PC-9 (cell line): ENCODE measurements at places on chromosomes 3 and 15. TPM values are rescaled to one million over a fixed set of nuclear protein-coding genes. Genes with fewer than 3 reads are reported as not detected.

The TMEM158 gene
- total RNA-seq: 7.5 and 11.9 TPM in 2 replicates

The CCDC54 gene
- total RNA-seq: not detected in 2 replicates

The CGNL1 gene
- 0.31 and 0.50 TPM in 2 replicates for total RNA-seq

The ZNF660 gene
- total RNA-seq: 1.0 and 1.2 TPM in 2 replicates

DNA sequence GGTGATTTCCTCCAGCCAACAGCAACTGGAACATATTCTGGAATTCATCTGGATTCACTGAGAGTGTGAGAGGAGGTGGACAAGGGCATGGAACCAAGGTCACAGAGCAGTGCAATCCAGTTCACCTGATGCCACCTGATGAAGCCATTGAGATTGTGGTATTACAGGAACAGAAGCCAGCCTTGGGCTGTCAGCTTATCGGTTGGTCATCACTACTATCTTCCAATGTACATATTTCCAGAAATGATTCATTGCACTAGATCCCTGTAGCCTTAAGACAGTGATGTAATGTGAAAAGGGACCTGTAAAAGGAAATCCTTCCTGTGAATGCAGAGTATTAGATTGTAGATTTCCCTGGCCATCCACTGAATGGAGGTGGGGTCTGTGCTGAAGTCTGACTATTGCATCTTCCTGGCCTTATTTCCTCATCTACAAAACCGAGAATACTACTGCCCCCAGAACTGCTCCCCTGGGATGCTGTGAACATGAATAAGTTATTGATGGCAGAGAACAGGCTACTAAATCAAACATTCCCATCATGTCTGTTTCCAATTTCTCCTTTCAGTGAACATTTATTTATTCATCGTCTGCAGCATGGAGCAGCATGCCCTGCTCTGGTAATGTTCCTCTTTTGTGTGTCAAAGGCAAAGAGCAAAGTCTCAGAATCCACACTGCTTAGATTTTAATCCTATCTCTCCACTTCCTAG is 47.4 kb upstream of the TPM1 start:
- no peaks in the 10 kb centered on the region for H3K27me3 ChIP-seq
- no peak overlapping the region for H3K4me3 ChIP-seq
- no peak for DNase-seq
- H3K36me3 ChIP-seq: no peaks in the 10 kb centered on the region
- no peak overlapping the region for H3K27ac ChIP-seq
- H3K4me1 ChIP-seq: peaks cover 41% of the 10 kb centered on the region

DNA sequence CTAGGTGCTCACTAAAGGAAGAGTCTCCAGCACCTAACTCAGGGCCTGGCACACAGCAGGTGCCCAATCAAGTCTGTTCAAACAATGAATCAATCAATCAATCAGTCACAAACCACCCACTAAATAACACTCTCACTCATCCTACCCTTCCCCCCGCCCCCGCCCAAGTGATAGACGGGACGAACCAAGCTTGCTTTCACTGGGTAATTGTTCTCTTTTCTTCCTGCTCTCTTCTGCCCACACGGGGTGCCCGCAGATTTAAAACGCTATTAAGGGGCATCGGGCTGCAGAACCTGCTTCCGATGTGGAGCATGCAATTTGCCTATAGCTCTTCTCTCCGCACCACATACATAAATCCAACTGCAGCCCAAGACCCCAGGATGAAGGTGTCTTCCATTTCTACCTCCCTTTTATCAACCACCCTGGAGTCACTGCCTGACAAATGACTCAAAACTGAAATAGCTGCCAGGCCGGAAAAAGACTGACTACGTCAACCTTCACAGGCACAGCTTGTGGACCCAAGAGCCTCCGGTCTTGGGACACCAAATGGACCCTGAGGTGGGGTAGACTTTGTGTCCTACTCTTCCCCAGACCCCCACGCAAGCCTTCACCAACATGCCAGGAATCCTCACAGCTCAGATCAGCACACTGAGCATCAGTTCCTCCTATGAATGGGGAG is 1.7 kb downstream of the KLHL25 start:
- no peaks in the 10 kb centered on the region for H3K36me3 ChIP-seq
- H3K4me1 ChIP-seq: peaks cover 37% of the 10 kb centered on the region
- peak overlapping the region; percentile 87; the same call in 1 of the 2 replicates for H3K4me3 ChIP-seq
- no peak overlapping the region for H3K27ac ChIP-seq
- no peak for DNase-seq

DNA sequence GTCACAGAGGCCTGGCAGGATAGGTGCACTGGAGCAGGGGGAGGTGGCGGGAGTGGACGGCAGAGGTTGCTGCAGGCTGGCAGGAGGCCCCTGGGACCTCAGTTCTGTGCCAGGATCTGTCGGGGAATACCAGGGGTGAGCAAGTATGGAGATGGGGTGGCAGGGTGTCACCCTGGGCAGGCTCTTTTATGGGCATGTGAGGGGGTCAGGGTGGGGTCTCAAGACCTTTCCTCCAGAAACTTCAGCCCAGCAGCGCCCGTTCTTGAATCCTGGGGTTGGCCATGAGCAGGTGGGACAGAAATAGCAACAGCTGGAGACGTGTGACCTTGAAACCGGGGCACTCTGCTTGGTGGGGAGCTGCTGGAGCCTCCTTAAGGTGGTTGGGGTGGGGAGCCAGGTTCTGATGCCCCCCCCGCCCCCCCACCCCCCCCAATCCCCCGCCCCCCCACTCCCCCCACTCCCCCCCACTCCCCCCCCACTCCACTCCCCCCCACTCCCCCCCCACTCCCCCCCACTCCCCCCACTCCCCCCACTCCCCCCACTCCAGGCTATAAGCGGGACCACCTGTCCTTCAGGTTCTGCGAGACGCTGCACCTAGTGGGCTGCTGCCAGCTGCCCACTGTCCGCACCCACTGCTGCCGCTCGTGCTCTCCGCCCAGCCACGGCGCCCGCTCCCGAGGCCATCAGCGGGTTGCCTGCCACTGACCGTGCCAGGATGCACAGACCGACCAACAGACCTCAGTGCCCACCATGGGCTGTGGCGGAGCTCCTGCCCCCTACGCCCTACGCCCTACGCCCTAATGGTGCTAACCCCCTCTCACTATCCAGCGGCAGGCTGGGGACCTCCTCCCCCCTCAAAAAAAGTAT is 84.9 kb downstream of the TBC1D2B start:
- no peak for DNase-seq
- no peaks in the 10 kb centered on the region for H3K27me3 ChIP-seq
- H3K27ac ChIP-seq: no peak overlapping the region
- H3K4me1 ChIP-seq: peaks cover 20% of the 10 kb centered on the region

GRCh38 chr3:62585861-62586260 is 212.5 kb upstream of the FEZF2 start:
- no peaks in the 10 kb centered on the region for H3K4me1 ChIP-seq
- no peaks in the 10 kb centered on the region for H3K36me3 ChIP-seq
- no peak overlapping the region for H3K27ac ChIP-seq
- no peaks in the 10 kb centered on the region for H3K27me3 ChIP-seq
- no peak overlapping the region for H3K4me3 ChIP-seq

GRCh38 chr3:17909714-17910113 is 167.3 kb upstream of the TBC1D5 start:
- H3K4me3 ChIP-seq: no peak overlapping the region
- H3K4me1 ChIP-seq: no peaks in the 10 kb centered on the region
- DNase-seq: no peak
- H3K36me3 ChIP-seq: no peaks in the 10 kb centered on the region
- no peak overlapping the region for H3K27ac ChIP-seq

The PLA1A gene
- not detected in 2 replicates for total RNA-seq

- no peak overlapping the region for H3K4me3 ChIP-seq
- no peaks in the 10 kb centered on the region for H3K4me1 ChIP-seq
- H3K27me3 ChIP-seq: no peaks in the 10 kb centered on the region
- H3K36me3 ChIP-seq: no peaks in the 10 kb centered on the region
- DNase-seq: no peak
Measured at GRCh38 chr3:169848741-169849140, 21.0 kb downstream of the LRRC31 start.

The KCNMB3 gene
- 7.4 and 8.9 TPM in 2 replicates for total RNA-seq

GRCh38 chr15:83410532-83410931 is 36.6 kb upstream of the SH3GL3 start:
- H3K4me3 ChIP-seq: no peak overlapping the region
- H3K27ac ChIP-seq: no peak overlapping the region
- DNase-seq: peak; percentile 18
- no peaks in the 10 kb centered on the region for H3K27me3 ChIP-seq
- no peaks in the 10 kb centered on the region for H3K4me1 ChIP-seq
- H3K36me3 ChIP-seq: no peaks in the 10 kb centered on the region

GRCh38 chr3:12158387-12159226 is at the start of gene TIMP4:
TIMP4 (minus strand) TSS chr3:12158912; CDS start chr3:12158840, 72 bp downstream.
- no peaks in the 10 kb centered on the region for H3K27me3 ChIP-seq
- H3K4me1 ChIP-seq: peaks cover 42% of the 10 kb centered on the region
- H3K36me3 ChIP-seq: peaks cover 13% of the 10 kb centered on the region; the same call in 1 of the 2 replicates
- peak within 1 kb of the TSS; percentile 57 for H3K4me3 ChIP-seq
- H3K27ac ChIP-seq: peak within 1 kb of the TSS; percentile 84

DNA sequence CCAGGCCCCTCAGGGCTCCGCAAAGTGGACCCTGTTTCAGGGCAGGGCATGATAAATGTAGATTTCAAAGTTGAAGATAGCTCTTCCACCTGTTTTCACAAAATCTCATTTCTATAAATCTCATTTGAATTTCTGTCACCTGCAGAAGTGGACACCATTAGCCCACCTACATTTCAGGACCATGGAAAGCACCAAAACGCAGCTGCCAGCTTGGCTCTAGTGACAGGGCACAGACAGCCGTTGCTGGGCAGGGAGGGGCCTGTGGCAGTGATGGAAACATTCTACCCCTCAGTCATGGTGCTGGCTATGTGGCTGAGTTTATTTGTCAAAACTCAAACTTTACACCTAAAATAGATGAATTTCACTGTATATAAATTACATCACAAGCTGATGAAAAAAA is 40.4 kb downstream of the PRR23E start:
- no peak overlapping the region for H3K27ac ChIP-seq
- no peaks in the 10 kb centered on the region for H3K36me3 ChIP-seq

GRCh38 chr3:126345641-126346460 is 11.4 kb downstream of the KLF15 start:
- H3K27ac ChIP-seq: no peak overlapping the region
- no peaks in the 10 kb centered on the region for H3K4me1 ChIP-seq
- DNase-seq: no peak
- no peaks in the 10 kb centered on the region for H3K36me3 ChIP-seq

DNA sequence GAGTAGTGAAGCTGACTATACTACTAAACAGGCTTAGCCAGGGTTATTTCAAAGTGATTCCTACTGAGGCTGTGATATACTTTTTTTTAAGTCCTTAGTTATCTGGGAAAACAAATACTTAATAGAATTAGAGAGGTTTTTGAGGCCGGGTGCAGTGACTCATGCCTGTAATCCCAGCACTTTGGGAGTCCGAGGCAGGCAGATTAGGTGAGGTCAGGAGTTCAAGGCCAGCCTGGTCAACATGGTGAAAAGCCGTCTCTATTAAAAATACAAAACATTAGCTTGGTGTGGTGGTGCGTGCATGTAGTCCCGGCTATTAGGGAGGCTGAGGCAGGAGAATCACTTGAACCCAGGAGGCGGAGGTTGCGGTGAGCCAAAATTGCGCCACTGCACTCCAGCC is 34.2 kb downstream of the PRTG start:
- no peaks in the 10 kb centered on the region for H3K36me3 ChIP-seq
- no peak overlapping the region for H3K27ac ChIP-seq
- no peak overlapping the region for H3K4me3 ChIP-seq

DNA sequence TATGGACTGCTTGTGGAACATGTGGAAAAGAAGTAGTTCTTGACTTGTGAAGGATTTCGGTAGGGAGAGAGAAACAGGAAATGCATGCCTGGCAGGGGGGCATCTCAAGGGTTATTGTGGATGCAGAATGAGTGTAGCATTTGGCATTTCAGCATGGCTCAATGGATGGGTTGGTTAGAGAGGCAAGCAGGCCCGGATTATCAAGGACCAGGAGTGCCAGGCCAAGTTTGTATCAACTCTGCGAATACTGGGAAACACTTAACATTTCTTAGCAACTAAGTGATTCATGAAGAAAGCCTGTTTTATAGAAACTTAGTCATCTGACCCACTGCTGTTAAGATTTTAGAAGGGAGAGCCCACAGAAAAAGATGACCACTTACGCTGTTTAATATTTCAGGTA is 33.6 kb downstream of the KIF15 start:
- no peaks in the 10 kb centered on the region for H3K27me3 ChIP-seq
- DNase-seq: no peak
- H3K4me1 ChIP-seq: no peaks in the 10 kb centered on the region
- no peaks in the 10 kb centered on the region for H3K36me3 ChIP-seq
- no peak overlapping the region for H3K4me3 ChIP-seq

- no peak overlapping the region for H3K27ac ChIP-seq
- H3K4me3 ChIP-seq: no peak overlapping the region
- H3K27me3 ChIP-seq: no peaks in the 10 kb centered on the region
- H3K4me1 ChIP-seq: no peaks in the 10 kb centered on the region
Measured at GRCh38 chr15:89530976-89531375, 34.6 kb upstream of the RHCG start.

DNA sequence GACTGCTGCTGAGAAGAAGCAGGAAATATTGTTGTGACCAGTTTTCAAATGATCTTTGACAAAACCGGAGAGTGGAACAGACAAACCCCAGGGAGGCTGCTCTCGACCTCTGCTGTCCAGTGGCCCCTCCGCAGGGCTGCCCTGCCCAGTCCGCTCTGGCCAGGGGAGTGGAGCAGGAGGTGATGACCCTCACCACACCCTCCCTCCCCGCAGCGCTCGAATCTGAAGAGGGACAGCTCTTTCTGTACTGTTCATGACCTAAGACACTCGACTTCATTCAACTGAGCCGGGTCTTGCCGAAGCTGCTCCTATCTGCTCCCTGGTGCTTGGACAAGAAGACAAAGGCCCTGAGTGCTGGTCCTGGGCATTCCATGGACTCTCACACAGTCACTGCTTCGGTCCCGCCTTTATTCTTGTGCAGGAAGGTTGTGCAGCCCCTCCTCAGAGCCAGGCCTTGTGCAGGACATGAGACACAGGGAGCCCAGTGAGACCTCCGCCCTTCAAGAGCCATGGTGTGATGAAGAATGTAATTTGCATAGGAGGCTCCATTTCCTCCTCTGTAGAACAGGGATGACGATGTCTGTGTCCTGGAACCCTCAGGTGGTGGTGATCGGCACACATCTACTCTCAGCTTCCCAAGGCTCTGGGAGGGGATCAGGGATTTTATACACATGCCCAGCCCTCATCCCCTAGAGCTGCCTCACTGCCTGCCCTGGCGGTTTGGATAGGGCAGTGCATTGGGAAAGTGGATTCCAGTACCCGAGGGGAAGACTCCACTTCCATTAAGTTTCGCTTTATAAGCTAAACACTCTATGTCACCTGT is 97.1 kb upstream of the PRR20G start:
- no peak overlapping the region for H3K4me3 ChIP-seq
- no peaks in the 10 kb centered on the region for H3K36me3 ChIP-seq
- DNase-seq: no peak
- H3K27ac ChIP-seq: no peak overlapping the region

- H3K27ac ChIP-seq: no peak overlapping the region
- no peaks in the 10 kb centered on the region for H3K36me3 ChIP-seq
- H3K27me3 ChIP-seq: peaks cover 14% of the 10 kb centered on the region; the same call in 1 of the 2 replicates
- H3K4me3 ChIP-seq: no peak overlapping the region
Measured at GRCh38 chr3:186534113-186534669, 10.0 kb downstream of the CRYGS start.

- DNase-seq: no peak
- H3K4me3 ChIP-seq: no peak overlapping the region
- no peaks in the 10 kb centered on the region for H3K27me3 ChIP-seq
- peak overlapping the region; percentile 73 for H3K27ac ChIP-seq
Measured at GRCh38 chr3:149315694-149316093, 17.7 kb downstream of the TM4SF18 start.

The GABRB3 gene
- total RNA-seq: 4.9 and 6.3 TPM in 2 replicates

The NOX5 gene
- 0.85 and 1.5 TPM in 2 replicates for total RNA-seq
